NCI-H526 (cell line): ENCODE measurements at places on chromosomes 3 and 15.

DNA sequence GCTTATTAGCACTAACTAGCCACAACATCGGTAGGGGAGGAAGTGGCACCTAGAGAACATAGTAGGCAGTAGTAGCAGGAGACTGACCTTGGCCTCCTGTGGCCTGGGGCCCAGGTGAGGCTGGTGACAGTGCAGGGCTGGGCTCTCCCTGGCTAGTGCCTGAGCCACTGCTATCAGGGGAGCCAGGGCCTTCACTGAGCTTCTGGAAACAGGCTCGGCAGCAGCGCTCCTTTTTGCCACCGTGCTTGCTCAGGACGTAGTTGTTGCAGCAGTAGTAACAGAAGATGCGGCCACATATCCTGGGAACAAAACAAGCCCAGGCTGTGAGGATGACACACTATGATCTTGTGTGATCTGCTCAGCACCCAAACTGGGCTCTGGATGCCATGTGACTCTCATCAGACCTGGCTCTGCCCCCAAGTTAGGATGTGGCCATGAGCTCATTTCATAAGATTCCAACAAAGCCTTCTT lies 15.1 kb downstream of the CXCR6 start:
- DNase-seq = no peak

DNA sequence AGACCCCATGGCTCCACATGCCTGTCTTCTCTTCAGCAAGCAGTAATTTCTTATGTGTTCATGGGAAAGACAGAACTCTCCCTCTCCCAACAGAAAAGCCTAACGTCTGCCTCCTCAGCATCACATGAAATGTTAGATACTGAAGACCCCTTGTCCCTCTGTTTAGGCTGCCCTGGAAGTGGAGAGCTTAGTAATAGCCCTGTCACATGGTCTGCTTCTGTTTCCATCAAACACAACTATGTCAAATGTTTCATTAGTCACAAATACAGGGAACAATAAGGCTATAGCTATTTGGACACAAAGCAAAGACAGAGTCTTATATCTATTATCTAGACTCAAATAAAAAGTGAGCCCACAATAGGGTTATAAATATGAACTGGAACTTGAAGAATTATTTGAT lies 190.3 kb upstream of the TRIM42 start:
- no peak for DNase-seq

DNA sequence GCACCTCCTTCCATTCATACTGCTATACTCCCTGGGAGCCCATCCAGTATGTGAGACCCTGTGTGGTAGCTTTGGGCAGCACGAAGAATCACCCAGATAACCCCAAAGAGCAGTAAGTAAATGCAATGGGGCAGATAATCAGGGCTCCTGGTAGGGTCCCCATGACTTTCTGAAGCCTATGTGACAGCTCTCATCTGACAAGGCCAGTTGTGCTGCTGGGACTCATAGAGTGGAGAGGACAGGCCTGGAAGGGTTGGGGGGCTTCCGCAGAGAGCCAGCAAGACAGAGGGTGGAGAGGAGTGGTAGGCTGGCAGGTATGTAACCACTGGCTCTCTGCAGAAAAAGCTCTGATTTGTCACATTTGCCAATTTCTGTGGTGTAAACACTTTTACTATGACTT lies 3.2 kb upstream of the SLC6A20 start:
- DNase-seq = no peak

DNA sequence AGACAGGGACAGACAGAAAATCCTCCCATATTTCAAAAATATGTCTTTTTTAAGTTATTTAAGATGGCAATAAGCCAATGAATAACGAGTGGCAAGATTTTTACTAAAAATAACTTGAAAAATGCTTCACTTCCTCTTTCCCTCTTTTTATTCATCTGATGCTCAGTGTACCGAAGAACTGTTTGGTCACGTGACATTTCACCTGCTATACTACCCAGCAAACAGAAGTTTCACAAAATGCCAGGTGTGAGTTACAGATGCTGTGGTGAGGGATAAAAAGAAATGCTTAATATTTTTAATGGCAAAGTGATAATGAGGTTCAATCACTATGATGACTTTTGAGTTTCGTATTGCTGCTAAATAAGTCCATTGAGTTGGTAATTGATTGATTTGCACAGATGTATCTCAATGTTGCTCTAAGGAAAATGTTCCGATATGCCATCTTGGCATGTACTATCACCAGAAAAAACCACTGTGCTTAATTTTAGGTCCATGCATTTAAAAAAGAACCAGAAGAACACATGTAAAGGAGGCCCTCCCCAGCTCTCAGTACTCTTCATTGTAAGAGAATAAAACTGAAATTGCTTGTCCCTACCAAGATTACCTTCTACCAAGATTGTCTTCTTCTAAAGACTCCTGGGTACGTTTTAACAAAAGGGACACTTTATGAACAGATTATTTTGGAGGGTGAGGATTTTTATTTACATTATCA lies 26.0 kb upstream of the SEC62 start:
- DNase-seq = no peak

DNA sequence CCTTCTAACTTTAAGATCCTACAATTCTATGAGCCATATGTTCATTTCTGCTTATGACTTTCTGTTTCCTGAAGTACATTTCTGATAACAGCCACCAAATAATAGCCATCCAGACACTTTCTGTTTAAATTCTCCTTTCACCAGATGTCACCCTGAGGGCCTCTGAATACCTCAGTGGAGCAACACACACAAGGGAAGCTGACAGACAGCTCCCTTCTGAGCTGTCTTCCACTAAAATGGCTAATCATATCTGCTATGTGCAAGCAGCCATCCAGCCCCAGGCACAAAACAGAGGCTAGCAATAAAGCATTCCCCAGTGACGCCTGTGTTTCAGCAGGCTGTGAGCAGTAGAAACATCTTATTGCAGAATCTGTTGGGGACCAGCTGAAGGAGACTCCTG lies 666.6 kb upstream of the UBE2E2 start:
- no peak for DNase-seq

GRCh38 chr15:76339305-76340197 lies 3.0 kb downstream of the ISL2 start:
- DNase-seq = no peak

- DNase-seq = no peak
These were observed 525.1 kb downstream of the PDCD6IP start for GRCh38 chr3:34323517-34323916.

DNA sequence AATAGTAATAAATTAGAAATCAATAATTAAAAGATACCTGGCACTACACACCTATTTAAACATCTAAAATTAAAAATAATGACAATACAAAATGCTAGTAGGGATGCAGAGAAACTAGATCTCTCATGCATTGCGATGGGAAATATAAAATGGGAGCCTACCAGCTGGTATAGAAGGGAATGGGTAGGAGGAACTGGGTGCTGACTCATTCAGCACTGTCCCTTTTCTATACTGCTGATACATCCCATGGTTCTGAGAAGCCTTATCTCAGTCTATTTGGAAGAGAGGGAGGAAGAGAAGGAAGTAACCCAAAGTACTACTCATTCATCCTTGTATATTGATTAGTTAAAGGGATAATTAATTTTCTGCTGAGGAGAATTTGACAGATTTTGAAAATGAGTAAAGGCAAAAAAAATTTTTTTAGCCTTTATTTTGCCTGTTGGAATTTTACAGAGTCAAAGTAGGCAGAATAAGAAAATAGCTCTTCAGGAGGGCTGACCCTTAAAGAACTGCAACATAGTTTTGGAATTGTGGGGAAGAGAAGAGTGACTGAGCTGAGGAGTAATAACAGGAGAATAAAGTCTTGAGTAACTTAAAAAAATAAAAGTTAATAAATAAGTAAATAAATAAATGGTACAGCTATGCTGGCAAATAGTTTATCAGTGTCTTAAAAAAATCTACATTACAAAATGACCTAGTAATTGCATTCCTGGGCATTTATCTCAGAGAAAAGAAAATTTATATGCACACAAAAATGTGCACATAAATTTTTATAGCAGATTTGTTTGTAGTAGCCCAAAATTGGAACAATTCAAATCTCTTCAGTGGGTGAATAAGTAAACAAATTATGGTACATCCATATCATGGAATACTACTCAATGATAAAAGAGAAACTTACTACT lies 15.3 kb upstream of the BHLHE40 start:
- no peak for DNase-seq

DNA sequence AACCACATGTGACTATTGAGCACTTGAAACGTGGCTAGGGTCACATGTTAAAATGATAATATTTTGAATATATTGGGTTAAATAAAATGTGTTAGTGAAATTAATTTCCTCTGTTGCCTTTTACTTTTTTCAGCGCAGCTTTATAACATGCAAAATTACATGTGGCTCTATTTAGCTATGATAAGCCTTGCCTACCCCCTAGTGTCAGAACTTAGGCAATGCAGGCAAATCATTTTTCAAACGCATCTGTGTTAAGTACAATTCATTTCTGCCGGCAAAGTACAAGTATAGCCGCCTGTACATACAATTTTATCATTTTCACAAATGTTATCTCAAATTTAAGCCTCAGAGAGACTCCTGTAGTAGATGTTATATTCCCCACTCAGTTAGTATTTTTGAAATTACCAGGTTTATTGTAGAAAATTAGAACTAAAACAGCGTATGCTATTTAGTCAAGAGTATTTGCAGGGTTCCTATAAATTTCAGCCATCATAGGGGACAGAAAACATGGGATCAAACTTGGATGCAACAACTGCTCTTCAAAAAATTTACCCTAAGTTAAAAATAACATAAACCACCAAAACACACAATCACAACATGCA lies 56.1 kb downstream of the TAFA4 start:
- peak; percentile 59 for DNase-seq

DNA sequence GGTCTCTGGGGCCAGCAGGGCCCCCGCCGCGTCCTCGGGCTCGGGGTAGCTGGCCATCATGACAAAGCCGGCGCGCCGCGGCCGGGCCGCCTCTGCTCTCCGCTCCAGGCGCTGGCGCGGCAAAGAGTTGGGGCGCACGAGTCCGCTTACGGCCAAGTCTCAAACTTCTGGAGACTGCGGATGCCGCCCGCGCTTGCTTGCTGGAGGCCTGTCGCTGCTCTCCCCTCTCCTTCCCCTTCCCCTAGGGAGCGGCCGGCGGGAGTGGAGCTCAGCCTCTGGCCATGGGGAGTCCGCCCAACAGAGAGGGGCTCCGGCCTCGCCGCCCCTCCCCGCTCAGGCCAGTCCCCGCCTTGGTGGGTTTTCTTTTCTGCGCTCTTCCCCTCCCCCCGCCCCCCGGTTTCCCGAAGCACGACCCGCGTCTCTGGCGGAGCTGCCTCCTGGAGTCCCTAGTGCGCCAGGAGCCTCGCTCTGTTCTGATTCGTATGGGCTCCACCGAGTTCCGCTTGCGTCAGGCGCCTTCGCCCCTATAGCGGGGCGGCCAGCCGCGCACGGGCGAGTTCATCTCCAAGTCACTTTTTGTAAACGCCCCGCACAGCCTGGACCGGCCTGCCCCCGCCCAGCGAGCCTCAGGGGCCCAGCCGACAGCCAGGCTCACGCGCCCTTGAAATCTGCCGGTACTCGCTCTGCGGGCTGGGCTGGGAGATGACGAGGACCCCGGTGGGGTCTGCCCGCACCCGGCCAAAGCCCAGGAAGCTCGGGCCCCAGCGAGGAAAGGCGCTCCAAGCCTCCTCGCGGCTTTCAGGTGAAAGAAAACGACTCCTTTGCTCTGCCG lies at the start of the genes FOXL2 and FOXL2NB:
Gene FOXL2, minus strand, starts transcription at position 475 of the 832 bp plus-strand sequence. Its CDS starts 415 bp downstream, at position 60.
Gene FOXL2NB, plus strand, starts transcription at position 555 of the 832 bp plus-strand sequence. Its CDS starts 148 bp downstream, at position 703.
- DNase-seq = no peak

DNA sequence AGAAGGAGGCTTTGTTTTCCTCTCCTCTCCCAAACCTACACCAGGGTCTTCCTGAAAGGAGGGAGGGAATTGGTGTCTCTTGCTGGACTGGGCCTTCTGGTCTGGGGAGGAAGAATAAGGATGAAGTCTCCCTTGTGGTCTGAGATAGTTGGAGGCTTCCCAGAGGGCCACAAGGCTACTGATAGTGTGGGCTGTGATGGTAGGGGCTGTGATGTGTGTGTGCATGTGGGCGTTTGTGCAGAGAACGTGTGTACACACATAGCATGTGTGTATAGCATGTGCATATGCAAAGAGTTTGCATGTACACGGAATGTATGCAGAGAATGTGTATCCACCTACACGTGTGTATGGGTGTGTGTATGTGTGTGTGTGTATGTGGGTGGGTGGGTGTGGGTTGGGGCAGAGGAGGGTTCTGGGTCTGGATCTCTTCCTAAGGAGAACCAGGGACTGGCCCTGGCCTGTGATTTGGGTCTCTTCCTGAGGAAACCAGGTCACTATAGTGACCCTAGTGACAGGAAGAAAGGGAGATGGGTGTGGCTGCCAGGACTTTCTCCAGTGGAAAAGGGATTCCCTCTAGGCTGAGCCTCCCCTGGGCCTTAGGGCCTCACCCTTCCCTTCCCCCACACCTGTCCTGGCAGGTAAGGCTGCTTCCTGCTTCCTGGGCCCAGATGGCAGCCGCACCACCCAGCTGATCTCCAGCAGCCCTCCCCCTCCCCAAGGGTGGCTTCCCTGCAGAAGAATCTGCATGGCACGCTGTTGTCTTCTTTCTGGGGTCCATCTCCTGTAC lies 1.7 kb downstream of the FLNB start:
- DNase-seq = peak; percentile 36

DNA sequence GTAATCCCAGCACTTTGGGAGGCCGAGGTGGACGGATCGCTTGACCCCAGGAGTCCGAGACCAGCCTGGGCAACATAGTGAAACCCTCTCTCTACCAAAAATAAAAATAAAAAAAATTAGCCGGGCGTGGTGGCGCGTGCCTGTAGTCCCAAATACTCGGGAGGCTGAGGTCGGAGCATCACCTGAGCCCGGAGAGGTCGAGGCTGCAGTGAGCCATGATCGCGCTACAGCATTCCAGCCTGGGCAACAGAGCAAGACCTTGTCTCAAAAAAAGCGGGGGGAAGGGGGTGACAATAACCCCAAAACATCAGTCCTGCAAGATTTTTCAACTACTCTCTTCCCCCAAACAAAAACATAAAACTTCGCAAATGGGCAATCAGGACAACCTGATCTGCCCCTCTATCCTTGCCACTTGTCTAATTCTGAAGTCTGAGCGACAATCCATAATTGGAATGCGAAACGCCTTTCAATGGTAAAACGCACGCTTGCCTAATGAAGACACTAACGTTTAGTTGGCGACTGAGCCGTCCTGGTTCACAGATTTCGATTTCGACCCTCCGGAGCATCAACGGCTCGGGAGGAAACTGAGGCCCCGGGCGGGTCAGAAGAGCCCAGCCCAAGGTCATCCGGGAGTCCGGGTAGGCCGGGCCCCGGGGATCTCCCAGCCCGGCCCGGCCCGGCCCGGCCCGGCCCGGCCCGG lies 868 bp downstream of the BTBD1 start:
- peak; percentile 43 for DNase-seq

GRCh38 chr15:36501063-36501678 lies 78.3 kb upstream of the CDIN1 start:
- DNase-seq = peak; percentile 92

DNA sequence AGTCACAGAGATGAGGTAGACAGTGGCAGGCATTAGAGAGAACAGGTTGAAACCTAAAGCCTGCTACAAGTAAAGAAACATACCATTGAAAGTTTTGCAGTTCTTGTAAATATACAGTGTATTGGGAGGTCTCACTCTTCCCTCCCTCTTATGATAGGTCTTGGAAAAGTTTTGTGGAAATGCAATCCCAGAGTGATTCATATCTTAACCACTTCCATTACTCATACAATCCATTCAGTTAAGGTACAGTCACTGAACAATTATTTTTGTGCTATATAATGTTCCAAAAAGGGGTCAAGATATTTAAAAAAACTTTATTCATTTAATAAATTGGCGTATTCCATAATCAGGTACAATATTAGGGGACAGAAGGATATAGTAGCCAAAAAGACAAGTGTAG lies 737.7 kb upstream of the ALCAM start:
- DNase-seq = no peak

GRCh38 chr3:13525827-13526625 lies 22.9 kb upstream of the FBLN2 start:
- DNase-seq = no peak
